ENCODE measurements at places on chromosomes 6 and 20.

- DNase-seq, result no peak
Measured at GRCh38 chr6:117346142-117346930, 79.4 kb downstream of the ROS1 start.

GRCh38 chr20:14919501-14920081 lies 582.2 kb upstream of the FLRT3 start:
- no peak for DNase-seq

DNA sequence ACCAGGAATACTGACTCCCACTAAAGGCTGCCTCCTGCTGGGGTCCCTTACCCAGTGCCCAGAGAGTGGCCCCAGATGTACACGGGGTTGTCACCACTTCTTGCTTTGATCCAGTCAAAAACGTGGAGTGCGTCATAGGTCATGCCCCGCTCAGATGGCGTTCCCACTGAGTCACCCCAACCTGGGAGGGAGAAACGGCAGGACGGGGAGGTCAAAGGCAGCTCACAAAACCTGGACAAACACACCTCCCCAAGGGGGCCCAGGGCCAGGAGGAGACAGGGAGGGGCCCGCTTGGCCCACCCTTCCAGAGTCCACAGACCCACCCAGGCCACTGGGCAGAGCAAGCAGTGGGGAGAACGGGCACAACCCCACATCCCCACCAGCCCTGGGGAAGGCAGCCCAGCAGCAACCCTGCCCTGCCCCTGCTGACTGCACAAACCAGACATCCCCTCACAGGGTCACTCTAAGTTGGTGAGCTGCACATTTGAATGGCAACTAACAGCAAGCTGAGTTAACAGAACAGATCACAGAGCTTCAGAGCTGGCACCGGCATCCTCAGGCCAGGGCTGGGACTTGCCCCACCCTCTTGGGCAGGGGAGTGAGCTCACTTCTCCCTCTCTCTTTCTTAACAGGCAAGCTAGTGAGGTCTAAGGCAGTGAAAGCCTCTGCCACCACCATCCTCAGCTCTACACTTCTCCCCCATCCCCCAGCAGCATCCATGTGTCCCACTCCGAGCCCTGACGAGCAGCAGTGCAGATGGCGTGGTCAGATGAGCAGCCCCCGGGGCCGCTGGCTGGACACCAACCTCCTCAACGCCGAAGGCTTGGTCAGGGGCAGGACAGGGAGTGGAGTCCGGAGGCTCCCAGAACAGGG lies 61.7 kb downstream of the PYGB start:
- no peak for DNase-seq

- DNase-seq, result no peak
Measured at GRCh38 chr20:17233626-17234025, 6.8 kb downstream of the PCSK2 start.

DNA sequence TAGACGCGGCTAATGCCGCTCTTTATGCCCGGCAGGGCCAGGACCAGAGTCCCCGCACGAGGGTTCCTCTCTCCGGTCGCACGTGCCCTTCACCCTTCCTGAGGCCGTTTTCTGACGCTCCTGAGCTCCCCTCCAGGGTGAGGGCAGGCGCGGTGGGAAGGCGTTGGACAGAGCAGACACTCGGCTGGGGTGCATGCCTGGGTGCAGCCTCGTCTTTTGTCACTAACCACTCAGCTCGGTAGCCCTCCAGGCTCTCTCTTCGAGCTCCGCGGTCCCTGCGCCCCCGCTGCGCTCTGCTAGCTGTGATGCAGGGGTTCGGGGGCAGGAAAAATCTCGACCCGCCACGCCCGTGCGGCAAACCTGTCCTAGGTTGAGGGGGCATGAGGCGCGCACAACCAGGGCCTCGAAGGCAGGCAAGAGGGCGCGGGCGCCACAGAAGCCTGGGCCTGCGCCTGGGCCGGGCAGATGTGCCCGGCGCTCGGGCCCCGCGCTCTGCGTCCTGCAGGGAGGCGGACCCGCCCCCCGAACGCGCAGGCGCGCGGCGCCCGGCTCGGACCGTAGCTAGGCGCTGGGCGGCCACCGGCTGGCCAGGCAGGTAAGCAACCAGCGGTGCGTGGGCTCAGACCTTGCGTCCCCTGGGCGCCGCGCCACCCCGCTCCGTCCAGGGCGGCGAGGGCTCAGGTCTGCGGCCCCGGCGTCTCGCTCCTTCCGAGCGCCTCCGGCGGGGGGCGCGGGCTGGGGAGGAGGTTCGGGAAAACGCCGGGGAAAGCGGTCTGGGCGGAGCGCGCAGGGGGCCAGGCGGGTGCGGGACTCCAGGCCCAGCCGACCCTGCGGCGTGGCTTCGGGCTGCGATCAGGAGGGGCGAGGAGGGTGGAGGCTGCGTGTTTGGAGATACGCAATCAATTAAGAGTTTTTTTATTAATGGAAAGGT lies at the start of gene L3MBTL1:
Gene L3MBTL1, plus strand, starts transcription at position 548 of the 931 bp plus-strand sequence. CDS start 5,807 bp downstream, outside the sequence.
- DNase-seq, result no peak

GRCh38 chr6:81950877-81951276 lies 198.4 kb upstream of the TENT5A start:
- no peak for DNase-seq

GRCh38 chr6:90118069-90118468 lies 178.6 kb downstream of the BACH2 start:
- DNase-seq, result no peak

DNA sequence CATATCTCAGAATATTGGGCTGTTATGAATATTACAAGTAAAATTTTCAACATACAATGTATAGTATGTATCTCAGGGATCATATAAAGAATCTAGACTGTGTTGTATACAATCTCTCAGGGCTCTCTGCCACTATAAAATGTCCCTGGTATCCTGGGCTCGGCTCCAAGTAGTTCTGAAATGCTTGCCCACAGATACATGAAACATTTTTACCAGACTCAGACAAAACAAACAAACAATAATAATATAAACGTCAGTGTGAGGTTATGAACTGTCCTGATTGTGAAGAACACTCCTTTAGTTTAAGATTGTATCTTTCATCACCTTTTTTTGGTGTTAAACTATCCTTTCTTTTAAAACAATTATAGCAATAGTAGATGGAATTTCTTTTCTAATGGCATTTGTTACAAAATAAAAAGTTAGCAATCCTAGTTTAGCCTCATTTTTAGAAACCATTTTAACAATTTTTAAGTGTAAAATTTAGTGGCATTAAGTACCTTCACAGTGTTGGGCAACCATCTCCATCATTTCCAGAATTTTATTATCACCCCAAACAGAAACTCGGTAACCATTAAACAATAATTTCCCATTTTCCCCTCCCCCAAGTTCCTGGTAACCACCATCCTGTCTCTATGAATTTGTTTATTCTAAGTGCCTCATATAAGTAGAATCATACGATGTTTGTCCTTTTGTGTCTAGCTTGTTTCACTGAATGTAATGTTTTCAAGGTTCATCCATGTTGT lies 17.4 kb upstream of the LY86 start:
- no peak for DNase-seq

GRCh38 chr20:40769677-40770285 lies 80.7 kb upstream of the MAFB start:
- no peak for DNase-seq

GRCh38 chr6:148513145-148514071 lies 170.8 kb downstream of the SASH1 start:
- DNase-seq, result no peak

GRCh38 chr6:53959717-53960116 lies 151.5 kb upstream of the MLIP start:
- no peak for DNase-seq

DNA sequence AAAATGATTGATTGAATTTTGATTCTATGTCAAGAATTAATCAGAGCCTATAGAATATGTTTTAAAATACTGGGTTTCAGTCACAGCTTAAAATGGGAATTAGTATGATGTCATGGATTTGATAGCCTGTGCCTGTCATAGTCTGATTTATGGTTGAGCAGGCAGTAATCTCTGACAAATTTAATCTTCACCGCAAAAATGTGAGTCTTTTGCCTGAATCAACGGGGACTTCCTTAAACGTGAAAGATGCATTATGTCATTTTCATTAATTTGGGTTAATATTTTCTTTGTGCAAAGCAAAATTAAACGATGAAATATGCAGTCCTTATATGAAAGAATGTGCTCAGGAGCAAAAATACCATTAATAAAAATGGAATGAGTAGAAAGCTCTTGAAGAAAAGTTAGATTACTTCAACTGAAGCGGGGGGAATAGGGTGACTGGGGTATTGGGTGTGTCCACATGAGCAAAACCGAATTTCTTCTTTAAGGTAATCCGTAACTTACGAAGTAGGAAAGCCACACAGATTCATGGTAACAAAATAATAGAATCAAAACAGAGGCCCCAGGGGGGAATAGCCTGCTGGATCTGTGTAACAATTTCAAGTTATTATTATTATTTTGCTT lies 339.6 kb upstream of the NOX3 start:
- no peak for DNase-seq

DNA sequence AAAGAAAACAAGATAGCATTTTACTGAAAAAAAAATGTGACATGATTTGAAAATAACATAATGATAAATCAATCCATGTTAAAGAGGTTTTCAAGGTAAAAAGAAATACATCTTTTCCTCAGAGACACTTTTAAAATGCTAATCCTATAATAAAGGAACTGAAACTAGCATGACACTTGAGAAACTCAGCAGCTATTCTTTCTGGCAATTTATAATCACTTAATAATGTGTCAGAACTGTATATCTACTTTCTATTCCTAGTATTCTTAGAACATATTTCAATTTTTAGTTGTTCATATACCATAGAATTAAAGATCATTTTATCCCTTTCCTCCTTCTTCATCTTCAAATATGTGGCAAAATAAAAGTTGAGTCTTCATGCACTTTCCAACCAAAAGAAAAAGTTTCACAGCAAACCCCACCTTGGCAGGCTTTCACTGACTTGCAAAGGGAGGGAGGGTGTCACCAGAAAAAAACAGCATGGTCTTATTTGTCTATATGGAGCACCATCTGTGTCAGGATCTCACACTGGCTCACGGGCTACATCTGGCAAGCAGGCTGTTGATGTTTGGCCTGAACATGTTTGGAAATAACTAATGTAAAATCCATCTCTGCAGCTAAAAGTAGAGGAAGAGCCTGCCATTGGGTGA lies 48.5 kb downstream of the FHL5 start:
- no peak for DNase-seq

GRCh38 chr20:1370548-1371110 lies 22.2 kb downstream of the FKBP1A start:
- DNase-seq, result no peak

DNA sequence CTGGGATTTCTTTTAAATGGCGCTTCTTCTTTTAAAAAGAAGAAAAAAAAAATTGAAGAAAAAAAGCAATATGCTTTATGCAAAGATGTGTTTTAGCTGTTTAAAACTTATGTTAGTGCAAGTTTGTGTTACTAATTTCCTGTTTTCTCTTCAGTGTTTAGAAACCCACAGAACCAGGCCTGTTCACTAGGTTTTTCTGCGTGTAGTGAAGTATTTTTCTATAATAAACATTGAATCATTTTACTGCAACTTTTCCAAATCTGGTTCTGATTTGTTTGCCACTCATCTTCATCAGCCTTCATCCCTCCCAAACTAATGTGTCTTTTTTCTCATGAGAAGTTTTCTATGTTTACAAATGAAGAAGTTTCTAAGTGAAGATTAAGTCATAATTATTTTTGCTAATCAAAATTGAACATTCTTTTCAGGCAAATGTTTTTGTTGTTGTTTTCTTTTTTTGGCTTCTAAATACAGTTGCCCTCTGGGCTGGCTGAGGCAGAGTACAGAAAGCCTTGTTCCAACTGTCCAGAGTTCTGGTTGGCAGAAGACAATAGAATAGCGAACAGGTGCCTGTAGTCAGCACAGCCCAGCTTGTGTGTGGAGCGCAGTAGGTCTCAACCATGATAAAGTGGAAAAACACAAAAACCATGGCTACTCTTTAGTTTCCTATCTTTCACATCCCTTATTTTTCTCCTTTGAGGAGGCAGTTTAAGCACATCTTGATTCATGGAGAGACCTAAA lies 14.5 kb downstream of the ZNF76 start:
- no peak for DNase-seq

GRCh38 chr6:56593801-56594318 lies 48.8 kb downstream of the DST start:
- DNase-seq, result no peak

DNA sequence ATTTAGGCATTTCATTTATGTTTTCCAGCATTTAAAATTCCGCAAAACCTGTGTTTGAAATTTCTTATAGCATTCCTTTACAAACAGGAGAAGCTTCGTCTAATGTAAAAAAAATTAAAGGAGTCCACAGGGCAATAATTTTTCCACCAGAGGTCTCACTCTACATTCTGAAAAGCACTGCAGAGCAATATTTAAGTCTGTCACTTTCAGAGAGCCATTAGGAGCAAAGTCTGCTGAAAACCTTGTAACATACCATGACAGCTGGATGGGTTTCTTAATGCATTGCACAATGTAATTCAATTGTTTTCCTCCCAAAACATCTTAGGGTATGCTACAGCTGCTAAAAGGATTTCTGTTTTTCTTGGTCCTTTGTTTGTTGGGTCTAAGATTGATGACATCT lies 18.0 kb downstream of the BAG2 start:
- DNase-seq, result no peak

- DNase-seq, result no peak
Measured at GRCh38 chr6:10759884-10760329, 12.3 kb downstream of the TMEM14B start.

DNA sequence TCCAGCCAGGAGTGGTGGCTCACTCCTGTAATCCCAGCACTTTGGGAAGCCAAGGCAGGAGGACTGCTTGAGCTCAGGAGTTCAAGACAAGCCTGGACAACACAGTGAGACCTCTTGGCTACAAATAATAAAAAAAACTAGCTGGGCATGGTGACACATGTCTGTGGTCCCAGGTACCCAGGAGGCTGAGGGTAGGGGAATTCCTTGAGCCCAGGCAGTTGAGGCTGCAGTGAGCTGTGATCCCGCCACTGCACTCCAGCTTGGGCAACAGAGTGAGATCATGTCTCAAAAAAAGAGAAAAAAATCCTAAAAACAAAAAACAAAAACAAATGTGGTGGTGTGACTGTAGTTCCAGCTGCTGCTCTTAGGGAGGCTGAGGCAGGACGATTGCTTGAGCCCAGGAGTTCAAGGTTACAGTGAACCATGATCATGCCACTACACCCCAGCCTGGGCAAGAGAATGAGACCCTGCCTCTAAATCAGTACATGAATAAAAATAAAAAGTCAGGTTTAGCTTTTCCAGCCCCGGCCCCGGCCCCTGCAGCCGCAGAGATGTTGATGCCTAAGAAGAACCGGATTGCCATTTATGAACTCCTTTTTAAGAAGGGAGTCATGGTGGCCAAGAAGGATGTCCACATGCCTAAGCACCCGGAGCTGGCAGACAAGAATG lies 13.5 kb upstream of the SNRPC start:
- no peak for DNase-seq

DNA sequence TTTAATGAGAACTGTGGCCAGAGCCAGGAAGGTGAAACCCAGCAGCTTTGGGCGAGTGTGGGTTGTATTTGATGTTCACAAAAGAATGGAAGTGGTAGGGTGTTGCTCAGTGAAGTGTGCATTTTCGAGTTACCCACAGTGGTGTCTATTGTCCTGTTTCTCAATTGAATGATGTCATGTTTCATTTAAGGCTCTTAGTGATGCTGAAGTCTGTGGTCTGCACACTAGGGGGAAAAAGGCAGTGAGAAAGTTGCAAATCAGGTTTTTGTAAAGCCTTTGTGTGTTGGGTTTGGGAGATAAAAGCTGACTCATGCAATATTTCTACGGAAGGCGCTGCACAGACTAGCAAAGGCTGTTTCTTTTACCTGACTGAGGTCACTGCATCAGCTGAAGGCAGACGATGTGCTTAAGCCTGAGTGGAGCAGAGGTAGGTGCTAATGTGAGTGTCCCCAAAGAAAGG lies 121.1 kb downstream of the PLEKHG1 start:
- DNase-seq, result no peak

Data from CD8-positive, alpha-beta T cell (primary cell).